ENCODE measurements at places on chromosomes 1 and 21.

DNA sequence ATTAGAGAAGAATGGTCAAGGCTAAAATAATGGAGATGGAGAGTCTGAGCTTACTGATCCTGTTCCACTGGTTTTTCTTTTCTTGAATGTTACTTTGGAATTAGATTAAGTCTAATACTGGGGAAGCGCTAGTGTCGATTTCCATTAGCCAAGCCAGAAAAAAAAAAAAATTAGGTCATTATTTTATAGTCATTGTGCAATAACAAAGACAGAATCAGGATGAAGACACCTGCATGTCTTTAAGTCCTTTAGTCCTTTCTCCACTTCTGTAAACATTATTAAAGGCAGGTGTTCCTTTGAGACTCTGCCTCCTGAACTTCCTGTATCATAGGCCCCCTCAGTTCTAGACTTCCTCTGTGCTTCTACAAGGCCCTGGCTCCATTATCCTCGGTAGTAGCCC lies 42.8 kb downstream of the MYSM1 start:
- no peak for DNase-seq

GRCh38 chr1:19758227-19758830 lies 41.4 kb downstream of the TMCO4 start:
- DNase-seq, result no peak

DNA sequence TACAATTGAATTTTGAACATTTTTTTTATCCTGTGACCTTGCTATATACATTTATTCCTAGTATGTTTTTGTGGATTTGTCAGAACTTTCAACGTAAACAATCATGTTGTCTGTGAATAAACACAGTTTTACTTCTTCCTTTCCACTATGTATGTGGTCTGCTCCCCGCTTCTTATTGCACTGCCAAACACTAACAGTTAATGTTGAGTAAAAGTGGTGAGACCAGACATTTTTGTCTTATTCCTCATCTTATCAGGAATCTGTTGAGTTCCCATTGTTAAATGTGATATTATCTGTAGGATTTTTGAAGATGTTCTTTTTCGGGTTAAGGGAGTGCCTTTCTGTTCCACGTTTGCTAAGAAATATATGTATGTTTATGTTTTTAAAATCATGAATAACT lies 45.9 kb downstream of the CAMSAP2 start:
- DNase-seq, result no peak

DNA sequence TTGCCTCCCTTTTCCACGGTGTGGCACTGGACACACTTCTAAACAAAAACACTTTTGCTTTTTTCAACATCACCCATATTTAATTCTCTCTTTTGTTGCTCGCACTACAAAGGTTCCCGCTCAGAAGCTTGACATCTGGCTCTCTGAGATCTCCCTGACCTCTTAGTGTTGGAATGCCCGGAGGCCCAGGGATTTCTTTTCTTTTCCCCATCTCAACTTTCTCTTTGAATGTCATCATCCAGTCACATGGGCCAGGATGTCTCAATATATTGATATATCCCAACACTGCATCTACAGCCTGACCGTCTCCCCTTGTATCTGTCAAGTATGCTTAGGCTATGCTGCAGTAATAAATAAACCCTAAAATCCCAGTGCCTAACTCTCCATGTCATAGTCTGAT lies 54.3 kb upstream of the DESI2 start:
- DNase-seq, result no peak

DNA sequence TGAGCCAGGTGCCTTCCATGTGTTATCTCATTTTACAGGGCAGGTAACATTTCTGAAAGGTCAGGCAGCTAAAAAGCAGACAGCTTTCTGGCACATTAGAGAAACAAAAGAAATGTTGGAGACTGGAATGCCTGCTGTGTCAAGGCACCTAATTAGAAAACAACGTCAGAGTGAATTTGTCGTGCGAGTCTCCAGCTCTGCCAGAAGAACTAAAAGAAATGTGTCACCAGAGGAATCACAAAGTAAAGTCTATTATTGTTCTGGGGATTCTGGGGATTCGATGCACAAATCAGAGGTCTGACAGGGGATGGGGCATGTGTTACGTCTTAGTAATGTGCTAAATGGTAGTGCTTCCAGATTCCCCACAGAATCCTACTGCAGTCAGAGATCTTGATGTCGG lies 89.3 kb downstream of the EDEM3 start:
- DNase-seq, result no peak

- no peak for DNase-seq
Observed at GRCh38 chr1:91750398-91750996, 135.5 kb downstream of the TGFBR3 start.

DNA sequence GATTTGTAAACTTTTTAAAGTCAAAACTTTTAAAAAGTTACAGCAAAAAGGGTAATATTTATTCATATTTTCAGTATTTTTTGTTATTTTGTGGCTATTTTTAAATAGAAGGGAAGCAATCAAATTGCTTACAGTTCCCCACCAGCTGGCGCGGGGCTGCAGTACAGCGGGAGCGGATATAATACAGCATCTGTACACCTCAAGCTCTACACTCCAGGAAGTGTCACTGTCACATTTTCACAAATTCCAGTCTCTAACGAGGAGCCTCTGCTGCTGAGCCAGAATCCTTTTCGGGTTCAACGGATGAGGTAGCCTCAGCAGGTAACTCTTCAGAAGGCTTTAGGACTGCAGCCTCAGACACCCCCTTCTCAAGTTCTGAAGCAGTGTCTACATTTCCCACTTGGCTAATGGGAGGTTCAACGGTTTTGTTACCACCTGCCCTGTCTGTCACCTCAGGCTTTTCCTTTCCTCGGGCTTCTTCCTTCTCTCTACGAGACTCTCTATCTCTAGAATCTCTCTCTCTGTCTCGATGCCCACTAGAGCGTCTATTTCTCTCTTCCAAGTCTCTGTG lies 11.7 kb downstream of the SOD1 start:
- no peak for DNase-seq

GRCh38 chr1:34777519-34778321 lies 3.3 kb upstream of the GJB3 start:
- no peak for DNase-seq

DNA sequence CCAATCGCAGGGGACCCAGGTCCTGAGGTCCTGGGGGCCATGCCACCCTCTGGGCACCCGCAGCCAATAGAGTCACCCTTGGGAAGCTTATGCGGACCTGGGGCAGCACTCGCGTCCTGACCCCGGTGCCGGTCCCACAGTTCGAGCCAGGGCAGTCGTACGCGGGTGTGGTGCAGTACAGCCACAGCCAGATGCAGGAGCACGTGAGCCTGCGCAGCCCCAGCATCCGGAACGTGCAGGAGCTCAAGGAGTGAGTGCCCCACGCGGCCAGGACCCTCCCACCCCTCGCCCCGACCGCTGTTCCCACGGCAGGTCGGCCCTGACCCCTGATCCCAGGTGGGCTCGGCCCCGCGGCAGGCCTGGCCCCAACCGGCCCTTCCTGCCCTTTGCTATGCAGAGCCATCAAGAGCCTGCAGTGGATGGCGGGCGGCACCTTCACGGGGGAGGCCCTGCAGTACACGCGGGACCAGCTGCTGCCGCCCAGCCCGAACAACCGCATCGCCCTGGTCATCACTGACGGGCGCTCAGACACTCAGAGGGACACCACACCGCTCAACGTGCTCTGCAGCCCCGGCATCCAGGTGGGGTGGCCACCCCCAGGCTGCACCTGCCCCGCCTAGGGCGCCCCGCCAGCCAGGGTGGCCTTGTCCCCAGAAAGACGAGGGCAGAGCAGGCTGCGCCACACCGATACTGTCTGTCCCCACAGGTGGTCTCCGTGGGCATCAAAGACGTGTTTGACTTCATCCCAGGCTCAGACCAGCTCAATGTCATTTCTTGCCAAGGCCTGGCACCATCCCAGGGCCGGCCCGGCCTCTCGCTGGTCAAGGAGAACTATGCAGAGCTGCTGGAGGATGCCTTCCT lies 20.5 kb downstream of the COL6A1 start:
- no peak for DNase-seq

DNA sequence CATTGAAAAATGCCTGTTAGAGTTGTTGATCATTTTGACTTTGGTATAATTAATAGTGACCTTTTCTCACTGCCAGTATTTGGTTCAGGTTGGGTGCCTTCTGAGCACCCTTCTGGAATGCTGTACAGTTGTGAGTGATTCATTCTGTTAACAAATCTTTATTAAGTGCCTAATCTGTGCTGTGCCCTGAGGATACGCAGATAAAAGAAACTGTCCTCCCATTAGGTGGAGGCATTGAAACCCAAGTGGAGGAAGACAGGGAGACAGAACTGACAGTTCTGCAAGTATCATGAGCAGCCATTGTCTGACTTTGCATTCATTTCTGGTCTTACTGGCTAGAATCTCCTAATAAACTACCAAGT lies 76.1 kb upstream of the ZNF326 start:
- no peak for DNase-seq

DNA sequence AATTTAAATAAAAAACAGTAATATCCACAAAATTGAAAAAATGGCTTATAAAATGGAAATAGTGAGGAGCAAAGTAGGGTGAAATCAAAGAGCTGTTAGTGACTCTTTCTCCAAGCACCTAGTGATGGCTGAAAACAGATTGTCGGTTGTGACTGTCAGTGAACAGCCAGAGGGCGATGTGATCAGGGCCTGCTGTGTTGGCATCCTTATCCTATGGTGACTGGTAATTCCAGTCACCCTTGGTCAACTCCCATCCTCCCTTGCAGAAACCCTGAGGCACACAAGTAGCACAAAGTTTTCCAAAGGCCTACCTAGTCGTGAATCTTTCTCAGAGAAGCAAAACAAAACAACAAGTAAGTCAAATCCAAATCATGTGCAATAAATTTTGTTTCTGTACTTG lies 599.8 kb upstream of the CXADR start:
- DNase-seq, result no peak

DNA sequence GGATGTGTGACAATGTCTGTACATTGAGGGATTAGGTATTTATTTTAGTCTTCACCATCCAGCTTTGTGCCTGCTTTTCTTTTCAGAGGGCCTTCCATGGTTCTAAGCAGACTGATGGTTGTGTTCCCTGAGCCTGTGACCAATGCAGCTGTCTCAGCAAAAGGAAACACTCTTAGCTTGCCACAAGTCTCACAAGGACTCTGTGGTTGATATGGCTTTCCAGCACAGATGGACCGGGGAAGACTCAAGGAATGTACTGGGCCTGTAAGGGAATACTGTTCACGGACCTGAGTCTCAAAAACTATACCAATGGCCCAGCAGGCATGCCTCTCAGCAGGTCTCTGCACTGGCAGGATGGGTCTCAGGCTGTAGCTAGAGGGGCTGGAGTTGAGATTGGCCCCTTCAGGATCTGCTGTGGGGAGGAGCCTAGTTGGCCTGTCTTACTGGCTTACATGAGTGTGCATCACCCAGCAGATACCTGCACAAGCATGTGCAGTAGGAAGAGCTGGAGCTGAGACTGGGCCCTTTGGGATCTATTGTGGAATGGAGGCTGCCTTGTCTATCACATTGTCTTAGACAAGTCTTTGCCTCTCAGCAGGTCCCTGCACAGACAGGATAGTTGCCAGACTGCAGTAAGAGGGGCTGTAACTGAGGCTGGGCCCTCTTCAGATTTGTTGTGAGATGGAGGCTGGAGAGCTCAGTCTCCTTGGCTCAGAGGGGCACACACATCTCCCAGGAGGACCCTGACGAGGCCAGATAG lies 52.0 kb upstream of the PDC start:
- DNase-seq, result no peak

GRCh38 chr1:212062832-212063438 lies 27.4 kb downstream of the DTL start:
- no peak for DNase-seq

DNA sequence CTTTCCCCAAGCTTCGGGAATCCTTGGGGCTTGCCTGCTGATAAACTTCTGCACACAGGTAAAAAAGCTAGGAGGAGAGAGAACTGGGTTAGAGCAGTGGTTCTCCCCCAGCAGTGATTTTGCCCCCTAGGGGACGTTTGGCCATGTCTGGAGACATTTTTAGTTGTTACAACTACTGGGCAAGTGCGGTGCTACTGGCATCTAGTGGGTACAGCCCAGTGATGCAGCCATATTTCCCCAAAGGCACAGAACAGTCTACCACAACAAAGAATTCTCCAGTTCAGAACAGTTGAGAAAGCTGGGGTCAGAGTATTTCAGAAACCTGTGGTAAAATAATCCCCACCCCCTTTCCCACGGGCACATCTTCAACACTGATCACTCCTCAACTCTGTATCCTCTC lies 41.3 kb downstream of the LRRC71 start:
- no peak for DNase-seq

DNA sequence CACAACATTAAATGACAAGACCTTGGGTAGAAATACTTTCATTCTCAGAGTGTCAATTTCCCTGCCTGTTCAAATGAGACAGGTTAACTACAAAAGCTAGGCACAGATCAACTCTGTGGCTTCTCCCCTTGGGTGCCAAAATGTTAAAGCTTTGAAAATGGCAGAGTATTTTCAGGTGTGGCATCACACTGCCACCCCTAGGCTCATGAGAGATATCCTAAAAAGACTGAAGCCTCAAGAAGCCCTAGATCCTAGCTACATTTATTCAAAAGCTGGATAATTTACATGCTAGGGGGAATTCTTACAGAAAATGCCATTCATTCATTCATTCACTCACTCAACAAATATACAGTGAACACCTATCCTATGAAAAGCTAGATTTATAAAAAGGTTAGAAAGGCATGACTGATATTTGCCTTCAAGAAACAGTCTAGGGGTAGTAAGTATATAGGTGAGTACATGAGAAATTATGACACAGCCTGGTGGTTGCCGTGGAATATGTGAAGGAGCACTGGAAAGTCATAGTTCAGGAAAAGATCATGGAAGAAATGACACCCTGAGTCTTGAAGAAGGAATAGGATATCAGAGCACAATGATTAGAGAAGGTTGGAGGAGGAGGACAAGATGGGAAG lies 15.9 kb upstream of the RAB4A start:
- no peak for DNase-seq

DNA sequence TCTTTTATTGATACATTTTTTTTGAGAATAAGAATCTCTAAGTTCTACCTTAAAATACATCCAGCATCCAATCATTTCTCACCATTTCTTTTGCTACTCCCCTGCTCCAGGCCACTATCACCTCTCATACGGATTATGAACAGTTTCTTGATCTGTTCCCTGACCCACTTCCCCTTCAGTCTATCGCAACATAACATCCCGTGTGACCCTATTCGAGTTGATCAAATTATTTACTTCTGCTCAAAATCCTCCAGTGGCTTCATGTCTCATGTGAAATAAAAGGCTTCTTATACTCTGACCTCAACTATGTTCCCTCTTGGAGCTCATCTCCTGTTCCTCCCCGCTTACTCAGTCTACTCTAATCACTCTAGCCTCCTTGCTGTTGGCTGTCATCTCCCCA lies 5.2 kb downstream of the ALG14 start:
- no peak for DNase-seq

GRCh38 chr1:6912518-6912917 lies 127.3 kb downstream of the CAMTA1 start:
- no peak for DNase-seq

DNA sequence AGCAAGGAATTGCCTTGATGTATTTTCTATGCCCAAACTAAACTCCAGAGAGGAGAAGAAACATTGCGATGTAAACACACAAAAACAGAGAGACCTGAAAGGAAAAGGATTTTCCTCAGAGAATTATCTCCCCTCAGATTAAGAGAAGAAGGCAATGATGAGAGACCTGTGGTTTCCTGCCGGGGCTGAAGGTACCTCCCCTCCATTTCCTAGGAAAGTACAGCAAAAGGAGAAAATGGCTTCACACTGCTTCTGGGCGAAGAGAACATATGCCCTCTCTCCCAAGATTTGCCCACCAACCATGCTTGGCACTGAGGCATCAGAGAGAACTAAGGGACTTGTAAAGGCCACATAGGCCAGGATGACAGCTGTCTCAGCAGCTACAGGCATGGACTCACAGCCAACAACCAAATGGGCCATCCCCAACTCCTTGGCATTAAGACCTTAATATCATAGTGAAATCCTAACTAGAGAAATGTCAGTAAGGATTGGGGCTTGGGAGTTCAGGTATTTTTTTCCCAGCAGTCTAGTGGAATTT lies 523.0 kb downstream of the PTPRC start:
- no peak for DNase-seq

Measured in activated gamma-delta T cell (primary cell).